ENCODE measurements at places on chromosomes 2 and 18.

DNA sequence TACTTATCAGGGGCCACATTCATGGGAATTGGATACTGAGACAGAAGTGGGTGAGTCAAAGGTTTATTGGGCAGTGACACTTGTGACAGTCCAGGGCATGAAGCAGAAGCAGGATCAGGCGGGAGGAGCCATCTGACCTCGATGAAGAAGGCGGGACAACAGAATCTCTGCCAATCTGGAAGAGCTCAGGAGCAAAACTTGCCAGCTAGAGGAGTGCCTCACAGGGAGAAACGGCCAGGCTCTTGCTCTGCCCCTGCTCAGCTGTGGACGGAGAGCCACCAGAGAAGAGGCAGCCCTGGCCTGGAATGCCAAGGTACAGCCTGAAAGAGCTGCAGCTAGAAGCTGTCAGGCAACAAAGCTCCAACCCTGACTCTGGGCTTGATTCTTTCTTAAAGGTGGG, 16.9 kb downstream of the DAW1 start:
- DNase-seq = no peak

DNA sequence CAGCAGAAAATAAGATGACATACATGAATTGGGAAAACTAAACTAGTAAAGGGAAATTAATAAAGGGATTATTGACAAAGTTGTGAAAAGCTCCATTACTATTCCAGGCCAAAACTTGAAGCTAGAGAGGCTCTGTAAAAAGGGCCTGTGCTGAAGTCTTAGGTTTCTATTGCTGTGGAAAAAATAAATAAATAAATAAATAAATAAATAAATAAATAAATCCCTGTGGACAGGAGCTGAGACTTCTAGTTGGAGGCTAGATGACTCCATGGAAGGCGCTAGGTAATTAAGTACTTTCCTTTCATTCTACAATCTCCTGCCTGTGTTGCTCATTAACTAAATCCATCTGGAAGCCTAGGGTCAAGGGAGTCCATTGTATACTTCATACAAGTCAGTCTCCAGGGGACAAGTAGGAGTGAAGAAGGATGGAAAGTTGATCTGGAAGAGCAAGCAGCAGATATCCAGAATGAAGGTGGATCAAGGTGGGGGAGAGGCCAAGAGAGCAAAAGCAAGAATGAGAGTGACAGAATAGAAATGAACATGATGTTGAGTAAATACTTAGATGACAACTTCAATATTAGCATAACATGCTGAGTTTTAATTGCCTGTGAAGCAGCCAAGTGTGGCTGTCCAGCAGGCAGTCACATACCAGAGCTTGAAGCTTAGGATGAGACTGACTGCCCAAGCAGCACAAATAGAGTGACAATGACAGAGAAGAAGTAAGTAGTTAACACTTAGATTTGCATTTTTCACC, 26.2 kb upstream of the CCNT2 start:
- no peak for DNase-seq

- no peak for DNase-seq
Observed at GRCh38 chr2:212124598-212124997, 414.0 kb downstream of the ERBB4 start.

DNA sequence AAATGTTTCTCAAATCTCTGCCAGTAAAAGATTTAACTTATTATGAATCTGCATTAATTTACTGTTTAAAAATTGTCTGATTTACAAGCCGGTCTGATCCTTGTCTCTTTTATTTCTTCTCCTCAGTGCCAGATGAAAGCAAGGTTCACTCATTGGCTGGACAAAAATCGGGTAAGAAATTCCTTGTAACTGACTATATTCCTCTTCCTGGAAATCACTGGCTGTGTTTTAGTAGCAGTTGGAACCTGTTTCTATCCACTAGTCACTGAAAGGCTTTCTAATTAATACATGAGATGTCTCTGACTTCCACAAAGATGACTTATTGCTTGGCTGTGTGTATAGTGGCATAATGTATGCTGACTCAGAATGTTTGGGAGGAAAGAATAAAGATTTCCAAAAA, 436.6 kb upstream of the NRP2 start:
- no peak for DNase-seq

DNA sequence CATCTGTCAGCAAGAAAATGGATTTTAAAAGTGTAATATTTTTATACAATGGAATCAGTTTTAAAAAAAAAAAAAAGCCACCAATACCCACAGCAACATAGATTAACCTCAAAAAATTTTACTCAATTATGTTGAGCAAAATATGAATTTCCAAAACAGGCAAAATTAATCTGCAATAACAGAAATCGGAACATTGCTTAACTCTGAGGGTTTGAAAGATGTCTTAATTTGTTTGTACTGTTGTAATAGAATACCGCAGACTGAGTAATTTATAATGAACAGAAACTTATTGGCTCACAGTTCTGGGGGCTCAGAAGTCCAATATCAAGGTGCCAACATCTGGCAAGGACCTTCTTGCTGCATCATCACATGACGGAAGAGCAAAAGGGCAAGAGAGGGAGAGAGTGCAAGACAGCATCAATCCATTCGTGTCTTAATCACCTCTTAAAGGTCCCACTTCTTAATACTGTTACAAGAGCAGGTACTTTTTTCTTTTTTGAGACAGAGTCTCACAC, 31.8 kb upstream of the TNFAIP6 start:
- DNase-seq = no peak

- DNase-seq = no peak
Observed at GRCh38 chr18:27847412-27847811, 329.5 kb downstream of the CDH2 start.

DNA sequence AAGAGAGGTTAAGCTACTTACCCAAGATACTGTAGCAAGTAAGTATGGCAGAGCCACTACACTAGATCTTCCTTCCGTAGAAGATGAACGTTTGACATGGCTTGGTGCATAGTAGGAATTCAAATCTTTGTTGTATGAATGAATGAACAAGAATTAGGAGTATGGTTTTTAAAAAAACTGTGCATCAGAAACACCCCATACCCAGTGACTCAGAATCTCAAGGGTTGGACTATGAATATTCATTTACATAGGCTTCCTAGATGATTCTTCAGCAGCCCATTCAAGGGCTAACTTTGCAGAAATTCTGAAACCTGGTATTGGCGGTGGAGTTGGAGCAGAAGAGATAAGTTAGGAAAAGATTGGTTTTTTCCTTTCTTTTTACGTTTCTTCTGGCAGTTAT, 5.4 kb downstream of the ACTR3 start:
- no peak for DNase-seq

DNA sequence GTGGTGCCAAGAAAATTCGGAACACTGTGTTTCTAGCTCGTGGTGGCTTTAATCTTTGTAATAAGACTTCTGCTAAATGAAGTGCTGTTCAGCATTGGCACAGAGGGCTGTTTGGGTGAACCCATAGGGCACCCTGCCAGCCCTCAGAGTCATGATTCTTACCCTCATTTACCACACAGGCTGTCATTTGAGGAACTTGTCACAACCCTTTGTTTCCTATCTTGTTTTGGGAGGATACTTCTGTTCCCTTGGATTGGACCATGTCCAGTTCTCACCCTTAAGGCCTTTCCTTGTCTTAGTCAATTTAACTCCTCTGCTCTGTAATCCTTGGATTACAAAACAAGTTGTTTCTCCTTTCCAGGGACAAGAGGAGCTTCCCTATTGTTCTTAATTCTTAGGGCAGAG, 225.7 kb downstream of the MTX2 start:
- no peak for DNase-seq

- no peak for DNase-seq
Observed at GRCh38 chr2:157810037-157810436, 66.1 kb downstream of the ACVR1 start.

GRCh38 chr2:157887946-157888345, 11.8 kb upstream of the ACVR1 start:
- no peak for DNase-seq

DNA sequence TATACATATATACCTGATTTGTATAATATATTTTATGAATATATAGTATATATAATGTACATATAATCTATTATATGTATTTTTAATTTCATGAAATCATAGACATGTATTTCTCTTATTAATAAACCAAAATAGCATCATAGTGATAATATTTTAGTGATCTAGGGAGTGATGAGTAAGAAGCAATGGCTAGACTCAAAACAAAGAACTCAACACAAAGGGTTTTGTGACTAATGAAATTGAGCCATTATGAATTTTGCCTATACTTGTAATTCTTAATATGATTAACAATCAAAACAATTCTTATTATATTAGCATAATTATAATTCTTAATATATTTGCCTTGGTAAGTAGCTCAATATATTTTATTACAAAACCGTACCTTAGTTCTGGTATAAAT, 1614.1 kb upstream of the TMEFF2 start:
- DNase-seq = no peak

GRCh38 chr18:62996566-62996965, 281.2 kb downstream of the PHLPP1 start:
- no peak for DNase-seq

GRCh38 chr2:239355139-239355538, 45.7 kb downstream of the HDAC4 start:
- DNase-seq = no peak

- no peak for DNase-seq
Observed at GRCh38 chr18:392928-393573, 107.5 kb downstream of the COLEC12 start.

GRCh38 chr2:69196327-69197117, 183.5 kb downstream of the ANTXR1 start:
- DNase-seq = no peak

GRCh38 chr2:75545922-75546321, 14.8 kb downstream of the EVA1A start:
- DNase-seq = no peak

GRCh38 chr2:69693775-69694450, 48.0 kb upstream of the ANXA4 start:
- DNase-seq = no peak

DNA sequence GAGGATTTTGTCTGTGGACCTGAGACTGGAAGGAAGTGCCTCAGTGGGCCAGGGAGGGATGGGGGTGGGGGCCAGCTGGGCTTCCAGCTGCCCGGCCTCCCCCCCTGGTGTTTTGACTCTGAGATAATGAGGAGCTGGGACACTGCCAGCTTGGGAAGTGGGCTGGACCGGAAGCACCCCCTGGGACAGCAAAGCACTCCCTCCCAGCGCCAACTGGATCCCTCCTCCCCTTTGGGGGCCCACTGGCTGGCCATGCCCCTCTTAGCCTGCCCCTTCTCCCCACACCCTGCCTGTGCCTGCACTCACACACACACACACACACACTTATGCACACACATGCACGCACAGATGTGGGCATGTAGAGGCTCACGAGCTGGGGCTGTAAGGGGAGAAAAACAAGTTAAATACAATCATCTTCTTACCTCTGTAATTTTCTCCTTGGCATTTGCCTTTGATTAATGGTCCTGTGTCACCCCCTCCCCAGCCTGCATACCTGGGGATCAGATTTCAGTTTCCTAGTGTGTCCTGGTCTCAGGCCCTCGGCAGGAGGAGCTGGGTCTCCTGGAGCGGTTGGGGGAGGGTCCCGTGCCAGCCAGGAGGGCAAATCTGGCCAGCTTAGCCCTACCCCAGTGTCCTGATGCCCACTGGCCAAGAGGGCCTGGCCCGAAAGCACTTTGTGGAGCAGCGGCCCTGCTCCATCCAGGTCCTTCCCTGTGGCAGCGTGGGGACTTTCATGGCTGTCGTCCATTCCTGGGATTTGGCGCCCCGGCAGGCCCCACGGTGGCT, 3.6 kb downstream of the ITM2C start:
- DNase-seq = no peak

DNA sequence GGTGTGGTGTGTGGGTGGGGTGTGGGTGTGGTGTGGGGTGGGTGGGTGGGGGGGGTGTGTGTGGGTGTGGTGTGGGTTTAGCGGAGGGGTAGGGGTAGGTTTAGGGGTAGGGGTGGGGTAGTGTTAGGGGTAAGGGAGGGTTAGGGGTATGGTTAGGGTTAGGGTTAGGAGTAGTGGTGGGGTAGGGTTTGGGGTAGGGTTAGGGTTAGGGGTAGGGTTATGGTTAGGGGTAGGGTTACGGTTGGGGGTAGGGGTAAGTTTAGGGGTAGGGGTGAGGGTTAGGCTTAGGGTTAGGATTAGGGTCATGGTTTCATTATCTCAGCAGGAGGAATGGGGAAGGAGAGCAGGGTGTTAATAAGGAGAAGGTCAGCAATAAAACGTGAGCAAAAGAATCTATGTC, 11.3 kb upstream of the PARD6G start:
- no peak for DNase-seq

GRCh38 chr2:139055202-139055601, 275.0 kb upstream of the NXPH2 start:
- no peak for DNase-seq

- DNase-seq = no peak
Observed at GRCh38 chr2:190663839-190664238, 15.0 kb downstream of the NAB1 start.

- no peak for DNase-seq
Observed at GRCh38 chr2:172861656-172862476, 126.2 kb downstream of the RAPGEF4 start.

- no peak for DNase-seq
Observed at GRCh38 chr2:196702641-196703040, 63.1 kb downstream of the CCDC150 start.

DNA sequence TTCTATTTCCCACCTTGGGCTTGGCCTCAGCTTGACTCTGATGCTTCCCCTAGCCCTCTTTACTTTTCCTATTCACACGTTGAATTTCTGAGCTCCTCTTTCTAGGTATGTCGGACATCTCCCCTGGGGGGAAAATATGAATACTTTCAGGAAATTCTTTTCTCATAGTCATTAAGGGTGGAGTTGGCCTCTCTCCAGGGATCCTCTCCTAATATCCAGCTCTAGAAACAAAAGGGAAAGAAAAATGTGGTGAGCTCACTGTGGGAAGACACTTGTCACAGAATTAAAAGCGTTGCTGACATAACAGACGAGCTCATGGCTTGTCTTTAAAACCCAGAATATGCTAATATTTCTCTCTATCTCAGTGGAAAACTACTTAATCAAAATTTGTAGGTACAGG, 132.7 kb upstream of the MEX3C start:
- DNase-seq = no peak

- DNase-seq = no peak
Observed at GRCh38 chr2:236809716-236810115, 240.1 kb downstream of the ACKR3 start.

GRCh38 chr2:65059071-65059470, 2.9 kb downstream of the CEP68 start:
- DNase-seq = no peak

- DNase-seq = no peak
Observed at GRCh38 chr2:219433666-219434467, 776 bp upstream of the SPEG start.

DNA sequence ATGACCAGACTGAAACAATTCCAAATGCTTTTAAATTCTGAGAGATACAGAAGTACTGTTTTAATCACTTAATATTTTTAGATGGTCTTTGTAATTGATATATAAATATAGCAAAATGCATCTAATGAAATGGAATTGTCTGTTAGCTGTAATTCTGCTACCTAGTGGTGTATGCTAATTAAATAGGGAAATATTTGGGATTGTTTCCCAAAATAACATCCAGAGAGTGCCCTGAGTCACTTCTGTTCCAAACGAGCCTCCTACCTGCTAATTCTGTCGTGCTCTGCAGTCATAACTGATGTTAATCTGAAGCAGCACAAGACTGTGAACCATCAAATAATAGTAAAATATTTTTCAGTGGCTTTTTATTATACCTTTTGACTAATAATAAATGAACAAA, 71.4 kb upstream of the NOSTRIN start:
- DNase-seq = no peak
